Muscle of back (tissue), 13 donors: ENCODE measurements at places on chromosomes 11 and 22. TPM values are rescaled to one million over a fixed set of nuclear protein-coding genes. Genes with fewer than 3 reads are reported as not detected.

The ISX gene
- polyA plus RNA-seq: not detected

The BEST1 gene
- 2.6 TPM for polyA plus RNA-seq

The SCT gene
- polyA plus RNA-seq: 60.9 TPM

The TRIM29 gene
- 62.3 TPM for polyA plus RNA-seq

The PYGM gene
- polyA plus RNA-seq: 295 TPM

The GUCY1A2 gene
- polyA plus RNA-seq: 6.0 TPM

The CELSR1 gene
- polyA plus RNA-seq: 2.9 TPM

The TCN1 gene
- polyA plus RNA-seq: not detected

The OR8D1 gene
- not detected for polyA plus RNA-seq

The GRIA4 gene
- polyA plus RNA-seq: 13.2 TPM

The RCOR2 gene
- 12.7 TPM for polyA plus RNA-seq

The SCGB1D2 gene
- not detected for polyA plus RNA-seq

The SYT12 gene
- 0.04 TPM for polyA plus RNA-seq

The TPBGL gene
- polyA plus RNA-seq: 0.31 TPM

The PKDREJ gene
- 0.45 TPM for polyA plus RNA-seq

The NUP50 gene
- 23.4 TPM for polyA plus RNA-seq

The SIRT3 gene
- 20.2 TPM for polyA plus RNA-seq

The LIF gene
- polyA plus RNA-seq: 0.69 TPM

The F2 gene
- polyA plus RNA-seq: not detected

The ZBTB16 gene
- polyA plus RNA-seq: 4.7 TPM

The VPS51 gene
- 110 TPM for polyA plus RNA-seq

The LARGE2 gene
- polyA plus RNA-seq: 1.7 TPM

The ANO1 gene
- polyA plus RNA-seq: 11.3 TPM

The COMMD9 gene
- polyA plus RNA-seq: 60.5 TPM

The TBX1 gene
- polyA plus RNA-seq: 6.4 TPM

The RTN4R gene
- polyA plus RNA-seq: 8.1 TPM

The TRIM49D1 gene
- polyA plus RNA-seq: not detected

The POU2AF3 gene
- 3.7 TPM for polyA plus RNA-seq
